ENCODE measurements at places on chromosomes 2 and 18. TPM values are rescaled to one million over a fixed set of nuclear protein-coding genes. Genes with fewer than 3 reads are reported as not detected.

- DNase-seq, result no peak
Measured at GRCh38 chr2:157952558-157952957, 76.4 kb upstream of the ACVR1 start.

DNA sequence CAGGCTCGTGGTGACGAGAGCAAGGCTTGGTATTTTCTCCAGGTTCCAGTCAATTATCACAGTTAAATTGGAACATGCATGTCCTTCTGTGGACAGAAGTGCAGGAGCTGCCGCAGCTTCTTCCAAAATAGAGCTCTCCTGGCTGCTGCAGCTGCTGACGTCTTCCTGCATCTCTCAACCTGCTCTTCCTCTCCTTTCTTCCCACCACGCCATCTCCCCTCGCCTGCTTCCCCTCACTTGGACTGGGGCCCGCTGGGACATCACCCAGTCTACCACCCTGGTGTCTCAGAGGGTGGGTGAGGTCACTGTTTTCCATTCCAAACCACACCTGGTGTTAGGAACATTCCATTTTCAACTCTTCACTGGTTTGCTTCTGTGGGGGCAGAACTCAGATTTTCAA lies 41.4 kb downstream of the SPP2 start:
- DNase-seq, result no peak

DNA sequence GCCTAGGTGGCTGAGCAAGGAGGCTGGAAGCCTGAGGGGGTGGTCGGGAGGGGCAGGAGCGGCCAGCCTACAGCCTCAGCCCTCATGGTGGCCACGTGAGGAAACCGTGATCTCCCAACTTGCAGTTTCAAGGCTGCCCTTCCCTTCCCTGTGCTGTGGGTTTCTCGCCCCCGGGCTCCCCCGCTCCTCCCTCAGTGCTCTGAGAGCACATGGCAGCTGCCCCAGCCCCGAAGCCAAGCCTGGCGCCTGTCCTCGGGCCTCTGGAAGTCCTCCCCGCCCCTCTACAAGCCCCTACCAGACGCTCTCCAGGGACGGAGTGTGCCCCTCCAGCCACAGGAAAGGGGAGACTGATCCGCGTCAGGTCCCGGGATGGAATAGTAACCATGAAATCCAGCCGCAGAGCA lies 586 bp upstream of the ANKRD23 start:
- DNase-seq, result no peak

DNA sequence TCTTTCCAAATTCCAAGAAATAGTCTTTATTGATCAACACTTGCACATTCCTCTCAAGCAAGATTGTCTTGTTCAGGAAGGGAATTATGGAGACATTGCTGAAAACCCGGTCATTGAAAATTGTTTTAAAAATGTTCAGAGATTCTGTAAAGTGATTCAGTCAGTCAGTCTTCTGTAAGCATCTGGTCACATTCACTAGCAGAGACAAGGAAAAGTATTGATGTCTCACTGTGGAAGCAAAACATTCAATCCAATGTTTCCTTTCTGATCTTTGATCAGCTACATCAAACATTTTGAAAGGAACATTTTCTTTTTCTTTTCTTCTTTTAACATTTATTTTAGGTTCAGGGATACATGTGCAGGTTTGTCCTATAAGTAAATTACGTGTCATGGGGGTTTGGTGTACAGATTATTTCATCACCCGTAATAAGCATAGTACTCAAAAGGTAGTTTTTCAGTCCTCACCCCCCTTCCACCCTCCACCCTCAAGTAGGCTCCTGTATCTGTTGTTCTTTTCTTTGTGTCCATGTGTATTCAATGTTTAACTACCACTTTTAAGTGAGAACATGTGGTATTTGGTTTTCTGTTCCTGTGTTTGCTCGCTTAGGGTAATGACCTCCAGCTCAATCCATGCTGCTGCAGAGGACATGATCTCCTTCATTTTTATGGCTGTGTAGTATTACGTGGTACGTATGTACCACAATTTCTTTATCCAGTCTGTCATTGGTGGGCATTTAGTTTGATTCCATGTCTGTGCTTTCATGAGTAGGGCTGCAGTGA lies 61.2 kb downstream of the CTNNA2 start:
- DNase-seq, result no peak

GRCh38 chr2:223095207-223095606 lies 43.2 kb downstream of the KCNE4 start:
- DNase-seq, result no peak

- DNase-seq, result no peak
Measured at GRCh38 chr2:112164876-112165275, 26.7 kb downstream of the FBLN7 start.

GRCh38 chr2:10335046-10335840 lies 32.5 kb downstream of the HPCAL1 start:
- no peak for DNase-seq

- peak; percentile 66 for DNase-seq
Measured at GRCh38 chr2:201860636-201861066, 54.3 kb downstream of the CDK15 start.

Gene DNAH6
- total RNA-seq, result 0.52 TPM

Gene FLACC1
- 7.0 TPM for total RNA-seq

Gene CCBE1
- not detected for total RNA-seq

Gene LOXHD1
- total RNA-seq, result not detected

Gene RBM43
- total RNA-seq, result 12.3 TPM

All from CD4-positive, CD25-positive, alpha-beta regulatory T cell (primary cell).